DMS 273 treated with DMSO at 0.1 percent for 48 hours (cell line): ENCODE measurements at places on chromosomes 1 and 21.

DNA sequence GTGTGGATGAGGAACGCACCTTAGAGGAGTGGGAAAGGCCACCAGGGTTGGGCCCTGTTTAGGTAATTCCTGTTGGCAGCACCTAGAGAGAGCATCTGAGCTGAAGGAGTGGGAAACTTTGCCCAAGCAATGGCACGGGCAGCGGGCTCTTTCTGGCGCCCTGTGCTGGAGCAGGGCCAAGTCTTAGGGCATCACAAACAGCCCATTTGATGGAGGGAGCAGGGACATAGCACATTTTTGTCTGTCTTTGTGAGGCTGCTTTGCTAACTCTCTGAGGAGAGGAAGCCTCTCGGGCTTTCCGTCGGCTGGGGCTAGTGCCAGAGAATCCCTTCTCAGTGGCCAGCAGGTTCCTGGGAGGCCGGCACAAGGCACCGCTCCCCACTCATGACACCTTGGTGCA, 22.5 kb upstream of the CNTN2 start:
- DNase-seq = no peak

DNA sequence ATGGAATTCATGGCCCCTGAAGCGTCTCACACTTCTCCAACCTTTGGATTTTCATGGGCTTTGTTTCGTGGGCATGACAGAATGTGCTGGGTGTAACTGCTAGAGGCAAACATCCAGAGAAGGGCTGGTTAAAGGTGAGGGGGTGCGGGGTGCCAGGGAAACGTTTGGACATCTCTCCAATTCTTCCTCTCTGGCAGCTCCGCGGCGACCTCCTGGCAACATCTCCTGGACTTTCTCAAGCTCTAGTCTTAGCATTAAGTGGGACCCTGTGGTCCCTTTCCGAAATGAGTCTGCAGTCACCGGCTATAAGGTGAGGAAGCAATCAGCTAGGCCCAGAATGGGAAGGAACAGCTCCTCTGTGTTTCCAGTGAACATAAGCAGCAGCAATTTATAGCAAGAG, 12.0 kb downstream of the TMEM81 start:
- DNase-seq = no peak

DNA sequence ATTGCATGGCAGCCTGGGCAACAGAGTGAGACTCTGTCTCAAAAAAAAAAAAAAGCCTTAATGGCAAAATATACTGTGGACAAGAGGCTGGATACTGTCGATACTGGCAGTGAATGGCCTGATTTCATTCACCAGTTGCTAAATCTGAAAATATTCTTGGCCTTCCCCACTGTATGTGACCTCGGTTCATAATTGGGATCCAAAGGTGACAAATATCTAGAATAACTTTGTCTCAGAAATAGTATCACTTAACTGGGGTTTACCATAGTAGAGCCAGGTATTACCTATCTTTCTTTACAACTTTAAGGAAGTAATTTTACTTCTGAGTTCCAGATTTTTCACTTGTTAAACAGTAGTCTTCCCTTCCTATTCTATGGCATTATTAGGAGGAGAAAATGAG, 8.4 kb downstream of the MTF2 start:
- DNase-seq = no peak

DNA sequence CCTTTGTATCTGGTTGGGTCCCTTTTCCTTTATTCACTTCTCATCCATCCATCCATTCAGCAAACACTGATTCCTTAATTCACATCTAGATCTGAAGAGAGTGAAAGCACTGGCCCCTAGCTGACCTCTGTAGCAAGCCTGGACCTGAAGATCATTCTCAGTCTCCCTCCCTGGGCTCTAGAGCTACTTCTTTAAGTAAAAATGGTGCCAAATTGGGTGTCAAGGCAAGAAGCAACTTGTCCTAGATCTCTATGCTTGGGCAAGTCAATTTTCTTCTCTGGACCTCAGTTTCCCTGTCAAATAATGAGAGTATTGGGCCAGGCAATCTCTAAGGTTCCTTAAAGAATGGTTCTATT, 36.1 kb downstream of the PLXNA2 start:
- DNase-seq = no peak

DNA sequence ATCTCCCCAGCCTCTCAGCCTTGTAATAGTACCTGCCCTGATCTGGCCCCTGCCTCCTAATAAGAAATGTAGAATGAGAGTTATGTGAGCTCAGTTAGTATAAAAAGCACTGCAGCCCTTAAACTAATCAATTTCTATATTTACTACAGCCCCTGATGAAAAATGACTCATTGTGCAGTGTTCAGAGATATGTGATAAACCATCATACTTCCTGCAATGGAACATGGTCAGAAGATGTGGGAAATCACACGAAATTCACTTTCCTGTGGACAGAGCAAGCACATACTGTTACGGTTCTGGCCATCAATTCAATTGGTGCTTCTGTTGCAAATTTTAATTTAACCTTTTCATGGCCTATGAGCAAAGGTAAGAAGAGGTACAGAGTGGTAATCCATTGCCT, 176.8 kb upstream of the PDE4B start:
- no peak for DNase-seq

DNA sequence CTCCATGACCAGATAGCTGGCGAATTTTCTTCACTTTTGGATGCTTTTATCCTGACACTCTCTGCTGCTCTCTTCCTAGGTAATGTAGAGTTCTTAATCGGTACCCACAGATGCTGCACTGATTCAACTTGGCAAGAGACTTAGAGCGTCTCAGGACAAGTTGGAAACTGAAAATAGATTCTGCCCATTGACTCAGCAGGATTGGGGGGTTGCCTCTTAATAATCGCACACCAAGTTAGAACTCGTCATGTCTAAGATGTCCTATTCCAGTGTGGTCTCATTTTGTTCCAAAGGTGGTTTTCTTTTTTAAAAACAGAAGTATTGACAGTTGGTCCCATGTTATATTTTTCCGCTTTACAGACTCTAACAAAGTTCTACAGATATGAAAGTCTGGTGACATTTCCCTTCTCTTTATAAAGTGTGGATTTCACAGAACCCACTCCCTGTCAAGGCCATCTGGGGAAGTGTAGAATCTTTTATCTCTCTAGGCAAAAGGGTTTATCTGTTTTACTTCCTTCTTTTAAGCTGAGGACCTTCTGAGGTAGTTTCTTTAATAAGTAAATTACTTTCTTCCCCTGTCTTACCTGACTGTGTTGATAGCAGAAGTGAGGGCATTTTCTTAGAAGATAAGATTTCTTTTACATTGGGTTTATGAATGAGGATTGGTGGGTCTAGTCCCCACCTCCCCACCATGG, 12.1 kb upstream of the DIPK1A start:
- DNase-seq = no peak
